MCF 10A (cell line): ENCODE measurements at places on chromosomes 4 and X. TPM values are rescaled to one million over a fixed set of nuclear protein-coding genes. Genes with fewer than 3 reads are reported as not detected.
A peak's percentile ranks its signal among the peaks of the same experiment; 100 is the strongest.

- no peak overlapping the region for H3K4me3 ChIP-seq
- DNase-seq = no peak
- no peaks in the 10 kb centered on the region for H3K36me3 ChIP-seq
- peaks cover 6% of the 10 kb centered on the region for H3K4me1 ChIP-seq
- no peak overlapping the region for H3K27ac ChIP-seq
- no peaks in the 10 kb centered on the region for H3K27me3 ChIP-seq
Measured at GRCh38 chr4:72786401-72786990, 217.5 kb upstream of the ADAMTS3 start.

- H3K4me3 ChIP-seq = no peak overlapping the region
- no peaks in the 10 kb centered on the region for H3K4me1 ChIP-seq
- H3K27ac ChIP-seq = no peak overlapping the region
- DNase-seq = no peak
Measured at GRCh38 chr4:14545807-14546206, 456.5 kb upstream of the CPEB2 start.

GRCh38 chr4:38563707-38564495 lies 100.1 kb upstream of the KLF3 start:
- peaks cover 45% of the 10 kb centered on the region for H3K4me1 ChIP-seq
- H3K27ac ChIP-seq = no peak overlapping the region
- no peak overlapping the region for H3K4me3 ChIP-seq
- no peaks in the 10 kb centered on the region for H3K27me3 ChIP-seq

GRCh38 chr4:184891816-184892397 lies 66.1 kb upstream of the ACSL1 start:
- no peaks in the 10 kb centered on the region for H3K27me3 ChIP-seq
- DNase-seq = no peak
- H3K36me3 ChIP-seq = no peaks in the 10 kb centered on the region
- no peak overlapping the region for H3K4me3 ChIP-seq

GRCh38 chr4:8817813-8818062 lies 53.9 kb downstream of the HMX1 start:
- H3K36me3 ChIP-seq = no peaks in the 10 kb centered on the region
- no peaks in the 10 kb centered on the region for H3K4me1 ChIP-seq
- no peak for DNase-seq
- H3K27me3 ChIP-seq = no peaks in the 10 kb centered on the region
- no peak overlapping the region for H3K27ac ChIP-seq
- H3K4me3 ChIP-seq = no peak overlapping the region

DNA sequence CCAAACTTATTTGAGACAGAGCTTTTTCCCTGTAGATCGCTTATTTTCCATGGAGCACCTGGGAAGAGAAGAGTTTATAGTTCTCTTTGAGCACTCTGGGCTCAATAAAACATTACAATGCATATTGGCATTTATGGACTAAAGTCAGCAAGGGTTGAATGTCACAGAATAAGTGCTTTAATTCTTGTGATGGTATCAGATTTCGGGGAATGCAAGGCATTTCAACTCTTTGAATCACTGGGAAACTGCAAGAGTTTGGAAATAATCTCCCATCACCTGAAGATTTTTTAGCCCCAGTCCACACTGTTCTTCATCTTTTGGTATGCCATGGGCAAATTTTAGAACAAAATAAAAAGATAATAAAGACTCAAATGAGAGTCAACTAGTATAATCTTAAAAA lies 111.5 kb upstream of the WDFY3 start:
- no peaks in the 10 kb centered on the region for H3K27me3 ChIP-seq
- H3K36me3 ChIP-seq = no peaks in the 10 kb centered on the region
- DNase-seq = no peak
- H3K4me1 ChIP-seq = no peaks in the 10 kb centered on the region
- no peak overlapping the region for H3K27ac ChIP-seq

- no peak for DNase-seq
- no peak overlapping the region for H3K27ac ChIP-seq
- peaks cover 24% of the 10 kb centered on the region for H3K4me1 ChIP-seq
- no peaks in the 10 kb centered on the region for H3K36me3 ChIP-seq
- H3K27me3 ChIP-seq = no peaks in the 10 kb centered on the region
Measured at GRCh38 chr4:80082693-80083092, 9.7 kb upstream of the ANTXR2 start.

DNA sequence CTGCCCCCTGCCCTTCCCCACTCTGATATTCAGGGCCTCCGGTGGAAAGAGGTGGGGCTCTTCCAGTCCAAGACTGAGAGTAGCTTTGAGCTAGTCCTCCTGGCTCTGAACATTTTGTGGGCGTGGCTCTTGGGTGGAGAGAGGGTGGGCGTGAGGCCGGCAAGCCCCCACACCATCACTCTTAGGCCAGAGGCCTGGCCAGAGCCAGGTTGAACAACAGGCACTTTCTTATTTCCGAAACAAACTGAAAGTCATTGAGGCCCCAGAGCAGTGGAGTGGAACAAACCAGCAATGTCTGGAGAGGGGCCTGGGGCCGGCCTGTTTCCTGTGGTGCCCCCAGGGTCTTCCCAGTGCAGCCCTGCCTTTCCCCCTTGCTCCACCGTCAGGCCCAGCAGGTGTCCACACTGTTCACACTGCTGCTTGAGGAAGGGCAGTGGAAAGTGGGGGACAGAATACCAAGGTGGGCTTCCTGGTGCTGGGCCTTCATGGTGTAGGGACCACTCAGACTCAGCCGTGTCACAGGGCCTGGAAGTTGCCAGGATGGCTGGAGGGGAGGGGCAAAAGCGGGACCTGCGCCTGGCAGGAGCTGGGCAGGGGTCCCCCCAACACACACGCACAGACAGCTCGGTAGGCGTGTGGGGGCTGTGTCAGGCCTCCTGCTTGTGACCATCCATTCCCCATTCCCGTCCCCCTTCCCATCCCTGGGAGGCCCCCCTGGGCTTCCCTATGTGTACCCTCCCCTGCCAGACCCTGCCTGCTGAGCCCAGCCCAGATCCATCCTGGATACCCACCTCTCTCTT lies 2.9 kb downstream of the ADRA2C start:
- no peaks in the 10 kb centered on the region for H3K27me3 ChIP-seq
- H3K36me3 ChIP-seq = no peaks in the 10 kb centered on the region
- DNase-seq = no peak
- no peaks in the 10 kb centered on the region for H3K4me1 ChIP-seq
- no peak overlapping the region for H3K27ac ChIP-seq

GRCh38 chr4:87103691-87104187 lies 116.7 kb downstream of the KLHL8 start:
- peak; percentile 64 for DNase-seq
- no peak overlapping the region for H3K4me3 ChIP-seq
- peaks cover 56% of the 10 kb centered on the region for H3K36me3 ChIP-seq
- peaks cover 33% of the 10 kb centered on the region for H3K4me1 ChIP-seq
- no peaks in the 10 kb centered on the region for H3K27me3 ChIP-seq

GRCh38 chr4:78312989-78313753 lies 238.4 kb upstream of the ANXA3 start:
- no peaks in the 10 kb centered on the region for H3K36me3 ChIP-seq
- H3K4me1 ChIP-seq = no peaks in the 10 kb centered on the region
- no peak overlapping the region for H3K27ac ChIP-seq
- no peak for DNase-seq
- H3K4me3 ChIP-seq = no peak overlapping the region

GRCh38 chrX:119237562-119237942 lies 1.5 kb downstream of the PGRMC1 start:
- peaks cover 42% of the 10 kb centered on the region for H3K27me3 ChIP-seq
- H3K4me3 ChIP-seq = peak overlapping the region; percentile 76
- peaks cover 13% of the 10 kb centered on the region for H3K4me1 ChIP-seq
- H3K27ac ChIP-seq = peak overlapping the region; percentile 8
- no peaks in the 10 kb centered on the region for H3K36me3 ChIP-seq

GRCh38 chrX:9676738-9677097 lies 88.9 kb downstream of the GPR143 start:
- H3K4me3 ChIP-seq = no peak overlapping the region
- peaks cover 4% of the 10 kb centered on the region for H3K36me3 ChIP-seq
- peaks cover 16% of the 10 kb centered on the region for H3K4me1 ChIP-seq
- H3K27me3 ChIP-seq = peaks cover 3% of the 10 kb centered on the region
- no peak for DNase-seq

DNA sequence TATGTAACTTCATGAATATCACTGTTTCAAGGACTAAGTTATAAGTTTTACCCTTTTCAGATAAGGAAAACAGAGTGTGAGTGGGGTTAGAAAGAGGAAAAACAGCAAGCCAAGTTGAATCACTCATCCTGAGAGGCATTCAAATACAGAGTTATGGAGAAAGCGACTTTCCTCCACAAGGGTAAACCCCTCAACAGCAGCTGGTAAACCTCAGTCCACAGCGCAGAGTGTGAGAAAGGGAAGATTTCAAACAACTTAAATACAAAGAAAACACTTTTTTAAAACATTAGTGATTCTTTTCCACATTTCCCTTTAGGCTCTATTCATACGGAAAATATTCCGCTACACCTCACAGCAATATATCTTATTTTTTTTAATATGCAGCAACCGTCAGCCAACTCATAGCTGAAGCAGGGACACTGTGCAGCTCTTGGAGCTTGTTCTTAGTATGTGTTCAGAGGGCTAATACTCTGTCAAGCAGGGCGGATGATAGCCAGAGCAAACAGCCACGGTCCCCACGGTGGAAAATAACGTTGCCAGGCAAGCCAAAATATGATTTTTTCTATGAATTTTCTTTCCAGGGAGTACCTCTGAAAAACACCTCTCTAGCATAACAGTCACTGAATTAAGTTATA lies 488.9 kb upstream of the FAT1 start:
- no peak overlapping the region for H3K4me3 ChIP-seq
- no peaks in the 10 kb centered on the region for H3K36me3 ChIP-seq
- no peak for DNase-seq
- no peaks in the 10 kb centered on the region for H3K4me1 ChIP-seq
- no peaks in the 10 kb centered on the region for H3K27me3 ChIP-seq
- H3K27ac ChIP-seq = no peak overlapping the region

DNA sequence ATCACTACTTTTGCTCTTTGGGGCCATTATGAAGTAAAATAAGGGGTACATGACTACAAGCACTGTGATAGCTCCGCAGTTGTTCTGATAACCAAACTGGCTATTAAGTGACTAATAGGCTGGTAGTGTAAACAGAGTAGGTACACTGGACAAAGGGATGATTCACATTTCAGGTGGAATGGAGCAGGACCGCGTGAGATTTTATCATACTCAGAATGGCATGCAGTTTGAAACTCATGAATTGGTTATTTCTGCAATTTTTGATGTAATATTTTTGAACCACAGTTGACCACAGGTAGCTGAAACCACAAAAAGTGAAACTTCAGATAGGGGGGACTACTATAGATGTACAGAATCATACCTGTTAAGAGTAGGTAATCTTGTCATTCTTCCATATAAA lies 55.8 kb downstream of the PAK3 start:
- H3K4me3 ChIP-seq = no peak overlapping the region
- peaks cover 76% of the 10 kb centered on the region for H3K27me3 ChIP-seq
- peaks cover 35% of the 10 kb centered on the region for H3K36me3 ChIP-seq
- H3K4me1 ChIP-seq = no peaks in the 10 kb centered on the region
- no peak for DNase-seq

GRCh38 chr4:83890816-83891215 lies 354.9 kb downstream of the GPAT3 start:
- peak overlapping the region; percentile 22 for H3K27ac ChIP-seq
- H3K4me3 ChIP-seq = no peak overlapping the region
- H3K36me3 ChIP-seq = no peaks in the 10 kb centered on the region
- no peak for DNase-seq

DNA sequence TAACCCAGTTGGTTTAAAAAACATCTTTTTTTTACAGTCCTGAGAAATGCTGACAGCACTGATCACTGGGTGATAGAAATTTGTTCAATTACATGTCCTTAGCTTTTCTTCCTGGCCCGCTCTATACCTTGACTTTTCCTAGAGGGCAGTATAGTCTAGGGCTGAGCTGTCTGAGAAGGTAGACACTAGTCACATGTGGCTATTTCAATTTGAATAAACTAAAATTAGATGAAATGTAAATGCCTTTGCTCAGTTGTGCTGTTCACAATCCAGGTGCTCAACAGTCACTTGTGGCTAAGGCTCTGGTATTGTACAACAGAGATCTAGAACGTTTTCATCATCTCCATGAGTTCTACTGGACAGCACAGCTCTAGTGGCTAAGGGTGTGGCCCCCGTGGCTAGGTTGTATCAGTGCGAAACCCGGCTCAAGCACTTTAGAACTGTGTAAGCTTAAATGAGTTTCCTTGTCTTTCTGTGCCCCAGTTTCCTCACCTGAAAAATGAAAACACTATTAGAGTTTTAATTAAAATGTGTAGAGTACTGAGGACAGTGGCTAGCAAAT lies 111.6 kb upstream of the WDR17 start:
- H3K27ac ChIP-seq = no peak overlapping the region
- peaks cover 6% of the 10 kb centered on the region for H3K4me1 ChIP-seq
- H3K27me3 ChIP-seq = no peaks in the 10 kb centered on the region
- H3K36me3 ChIP-seq = no peaks in the 10 kb centered on the region
- H3K4me3 ChIP-seq = no peak overlapping the region
- peak; percentile 25 for DNase-seq

- DNase-seq = no peak
- H3K36me3 ChIP-seq = no peaks in the 10 kb centered on the region
- H3K4me1 ChIP-seq = no peaks in the 10 kb centered on the region
- H3K4me3 ChIP-seq = no peak overlapping the region
- no peaks in the 10 kb centered on the region for H3K27me3 ChIP-seq
Measured at GRCh38 chr4:90220459-90220858, 93.3 kb downstream of the CCSER1 start.

DNA sequence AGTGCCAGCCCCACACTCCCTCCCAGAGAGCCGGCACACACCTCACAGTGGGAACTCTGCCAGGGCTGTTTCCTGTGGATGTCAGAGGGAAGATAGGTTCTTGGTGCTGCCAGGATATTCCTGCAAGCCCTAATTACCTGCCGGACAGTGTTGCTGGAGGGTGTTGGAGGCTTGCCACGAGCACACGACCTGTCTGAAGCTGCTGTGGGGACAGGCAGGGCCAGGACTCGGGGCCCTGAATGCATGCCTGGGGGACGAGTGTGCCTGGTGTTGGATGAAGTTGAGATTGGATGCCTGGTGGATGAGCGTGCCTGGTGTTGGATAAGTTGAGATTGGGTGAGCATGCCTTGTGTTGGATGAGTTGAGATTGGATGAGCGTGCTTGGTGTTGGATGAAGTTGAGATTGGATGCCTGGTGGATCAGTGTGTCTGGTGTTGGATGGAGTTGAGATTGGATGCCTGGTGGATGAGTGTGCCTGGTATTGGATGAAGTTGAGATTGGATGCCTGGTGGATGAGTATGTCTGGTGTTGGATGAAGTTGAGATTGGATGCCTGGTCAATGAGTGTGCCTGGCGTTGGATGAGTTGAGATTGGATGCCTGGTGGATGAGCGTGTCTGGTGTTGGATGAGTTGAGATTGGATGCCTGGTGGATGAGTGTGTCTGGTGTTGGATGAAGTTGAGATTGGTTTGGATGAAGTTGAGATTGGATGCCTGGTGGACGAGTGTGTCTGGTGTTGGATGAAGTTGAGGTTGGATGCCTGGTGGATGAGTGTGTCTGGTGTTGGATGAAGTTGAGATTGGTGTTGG lies 23.2 kb upstream of the UVSSA start:
- no peak overlapping the region for H3K4me3 ChIP-seq
- peak; percentile 84 for DNase-seq
- peaks cover 54% of the 10 kb centered on the region for H3K36me3 ChIP-seq
- no peaks in the 10 kb centered on the region for H3K27me3 ChIP-seq
- H3K27ac ChIP-seq = no peak overlapping the region

CT45A10 gene
- total RNA-seq = not detected in 2 replicates

SEPTIN6 gene
- 3.8 and 4.7 TPM in 2 replicates for total RNA-seq

LPAR4 gene
- total RNA-seq = not detected in 2 replicates

PRKG2 gene
- 0.23 TPM in 1 of 2 replicates, not detected in the other for total RNA-seq

MGAT4D gene
- total RNA-seq = not detected in 2 replicates

VCX2 gene
- not detected in 2 replicates for total RNA-seq

CC2D2A gene
- total RNA-seq = 7.7 and 8.6 TPM in 2 replicates

GABRB1 gene
- not detected in 2 replicates for total RNA-seq
